Breast epithelium (tissue), 4 donors: ENCODE measurements at places on chromosomes 6 and 20.

- peaks cover 38% of the 10 kb centered on the region for H3K4me1 ChIP-seq
- no peak overlapping the region for H3K4me3 ChIP-seq
- DNase-seq: no peak
- no peaks in the 10 kb centered on the region for H3K27me3 ChIP-seq
- peak overlapping the region; percentile 96 for H3K27ac ChIP-seq
Measured at GRCh38 chr20:50309764-50310672, 119.4 kb downstream of the CEBPB start.

DNA sequence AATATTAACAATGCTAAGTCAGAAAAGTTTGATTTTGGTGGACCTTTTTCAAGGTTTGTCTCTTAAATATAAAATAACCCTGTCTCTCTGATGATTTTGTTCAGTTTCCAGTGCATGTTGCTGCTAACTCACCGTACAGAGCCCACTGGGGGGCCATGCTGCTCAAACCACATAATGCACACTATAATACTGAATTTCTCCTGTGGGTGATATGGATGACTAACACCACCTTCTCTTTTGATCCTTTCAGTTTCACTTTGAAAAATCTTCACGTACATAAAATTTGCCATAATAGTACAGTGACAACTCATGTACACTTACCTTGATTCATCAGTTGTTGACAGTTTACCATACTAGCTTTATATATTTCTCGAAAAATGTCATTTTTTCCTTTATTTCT is 506.6 kb upstream of the MAN1A1 start:
- no peak overlapping the region for H3K4me3 ChIP-seq
- no peak for DNase-seq
- no peaks in the 10 kb centered on the region for H3K36me3 ChIP-seq
- no peaks in the 10 kb centered on the region for H3K4me1 ChIP-seq
- no peaks in the 10 kb centered on the region for H3K27me3 ChIP-seq

DNA sequence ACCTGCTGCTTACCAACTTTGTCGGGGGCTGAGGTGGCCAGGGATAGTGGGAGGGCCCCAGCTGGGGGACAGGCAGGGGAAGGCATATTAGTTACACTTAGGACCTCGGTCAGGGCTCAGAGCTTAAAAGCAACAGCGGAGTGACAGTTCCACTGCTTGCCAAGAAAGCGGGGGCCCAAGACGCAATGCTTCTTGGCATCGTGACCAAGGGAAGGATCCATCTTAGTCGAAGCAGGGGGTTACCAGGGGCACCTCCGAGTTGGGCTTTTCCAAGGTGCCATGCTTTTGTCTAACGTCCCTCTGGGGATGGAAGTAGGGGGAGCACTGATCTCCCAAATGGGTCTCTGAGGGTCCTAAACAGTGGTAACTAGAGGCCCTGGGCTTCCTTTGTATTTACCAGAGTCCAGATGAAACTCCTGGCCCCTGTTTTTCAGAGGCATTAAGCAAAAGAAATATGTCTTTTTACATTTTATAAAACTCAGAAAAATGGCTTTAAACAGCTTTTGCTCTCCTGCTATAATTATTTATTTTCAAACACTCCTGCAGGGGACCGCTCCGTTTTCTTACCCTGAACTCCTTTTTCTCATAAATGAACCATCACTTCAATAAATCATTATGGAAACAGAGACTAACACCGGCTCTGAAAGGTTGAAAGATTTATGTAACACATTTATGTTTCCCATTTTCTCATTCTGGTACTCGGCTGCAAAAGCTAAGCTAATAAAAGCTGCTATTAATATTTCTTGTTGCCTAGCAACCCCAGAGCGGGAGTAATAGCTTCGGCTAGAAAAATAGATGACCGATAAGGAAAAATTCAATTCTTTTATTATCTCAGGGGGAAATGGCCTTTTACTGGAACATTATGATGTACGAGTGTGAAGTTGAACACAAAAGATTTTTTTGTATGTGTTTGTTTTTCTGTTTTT is 100.4 kb downstream of the TOX2 start:
- no peaks in the 10 kb centered on the region for H3K27me3 ChIP-seq
- H3K4me1 ChIP-seq: no peaks in the 10 kb centered on the region
- no peaks in the 10 kb centered on the region for H3K36me3 ChIP-seq

DNA sequence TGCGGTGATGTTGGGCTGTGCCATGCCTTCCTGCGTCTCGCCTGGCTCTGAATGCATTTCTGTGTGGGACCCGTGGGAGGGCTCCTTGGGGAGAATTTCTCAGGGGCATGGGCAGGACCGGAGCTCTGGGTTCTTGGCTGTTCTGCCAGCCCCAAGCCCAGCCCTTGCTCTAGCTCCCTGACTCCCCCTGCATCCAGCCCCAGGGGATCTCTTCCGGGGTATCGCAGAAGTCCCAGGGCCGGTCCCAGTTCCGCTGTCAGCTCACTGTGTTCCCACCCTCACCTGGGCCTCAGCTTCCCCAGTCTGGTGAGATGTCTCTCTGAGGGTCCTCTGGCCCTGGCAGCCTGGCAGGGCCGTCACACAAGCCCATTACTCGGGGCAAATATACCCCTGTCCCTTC is 20.5 kb downstream of the SPDEF start:
- H3K27ac ChIP-seq: peak overlapping the region; percentile 83
- H3K36me3 ChIP-seq: no peaks in the 10 kb centered on the region
- no peak for DNase-seq
- H3K4me3 ChIP-seq: no peak overlapping the region
- H3K4me1 ChIP-seq: peaks cover 16% of the 10 kb centered on the region

GRCh38 chr6:11043378-11043960 is 636 bp downstream of the ELOVL2 start:
- H3K36me3 ChIP-seq: no peaks in the 10 kb centered on the region
- peaks cover 43% of the 10 kb centered on the region for H3K27me3 ChIP-seq
- peak overlapping the region; percentile 51 for H3K4me3 ChIP-seq
- H3K4me1 ChIP-seq: no peaks in the 10 kb centered on the region
- H3K27ac ChIP-seq: no peak overlapping the region

DNA sequence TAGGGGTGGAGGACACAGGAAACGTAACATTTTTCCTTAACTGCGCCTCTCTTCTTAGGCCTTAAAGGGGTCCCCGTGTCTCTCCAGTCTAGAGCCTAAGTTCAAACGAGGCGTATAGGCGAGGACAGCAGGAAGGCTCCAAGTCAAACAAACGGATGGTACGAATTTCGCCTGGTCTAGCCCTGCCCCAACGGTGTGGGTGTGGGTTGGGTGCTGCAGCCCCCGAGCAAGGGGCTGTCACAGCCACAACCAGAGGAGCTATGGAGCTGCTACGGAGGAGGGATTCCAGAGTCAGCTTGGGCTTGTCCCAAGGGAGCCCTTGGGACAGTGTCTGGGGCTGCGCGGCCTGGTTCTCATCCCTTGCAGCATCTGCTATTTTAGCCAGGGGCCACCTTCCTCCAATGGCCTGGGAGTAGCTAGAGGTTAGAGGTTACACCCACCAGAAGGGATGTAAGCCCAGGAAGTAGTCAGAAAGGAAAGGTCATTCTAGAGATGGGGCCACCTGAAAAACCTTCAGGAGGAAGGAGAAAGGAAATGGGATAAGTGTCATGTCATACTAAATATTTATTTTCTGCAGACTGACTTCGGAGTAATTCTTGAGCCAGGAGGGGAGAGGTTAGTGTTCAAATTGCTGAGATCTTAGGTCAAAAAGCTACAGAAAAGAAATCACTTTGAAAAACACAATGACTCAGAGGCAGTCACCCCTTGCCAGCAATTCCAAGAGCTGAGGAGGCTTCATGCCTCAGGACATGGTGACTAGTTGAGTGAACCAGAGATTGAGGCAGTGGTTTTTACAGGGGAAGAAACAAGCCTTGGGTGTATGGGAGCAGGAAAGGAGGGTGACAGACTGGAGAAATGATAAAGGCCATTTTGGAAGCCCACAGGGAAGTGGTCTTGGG is 21.7 kb downstream of the VPS52 start:
- H3K27ac ChIP-seq: peak overlapping the region; percentile 93
- no peaks in the 10 kb centered on the region for H3K36me3 ChIP-seq
- peaks cover 6% of the 10 kb centered on the region for H3K4me1 ChIP-seq
- no peak for DNase-seq
- no peaks in the 10 kb centered on the region for H3K27me3 ChIP-seq

- no peaks in the 10 kb centered on the region for H3K27me3 ChIP-seq
- DNase-seq: no peak
- H3K4me1 ChIP-seq: no peaks in the 10 kb centered on the region
- no peaks in the 10 kb centered on the region for H3K36me3 ChIP-seq
Measured at GRCh38 chr20:22905658-22906057, 129.5 kb upstream of the SSTR4 start.
